ENCODE measurements at places on chromosomes 1 and 21.

DNA sequence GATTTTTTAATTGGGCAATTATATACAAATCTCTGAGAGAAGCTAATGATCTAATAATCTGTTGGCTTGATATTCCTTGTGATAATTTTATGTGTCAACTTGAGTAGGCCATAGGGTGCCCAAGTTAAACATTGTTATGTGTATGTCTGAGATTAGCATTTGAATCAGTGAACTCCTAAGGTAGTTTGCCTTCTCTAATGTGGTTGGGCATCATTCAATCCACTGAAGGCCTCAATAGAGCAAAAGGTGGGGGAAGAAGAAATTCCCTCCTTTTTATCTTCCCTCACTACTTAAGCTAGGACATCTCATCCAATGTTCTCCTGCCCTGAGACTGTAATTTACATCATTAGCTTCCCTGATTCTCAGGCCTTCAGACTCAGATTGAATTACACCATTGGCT is 394.5 kb downstream of the LMO4 start:
- no peak for DNase-seq

GRCh38 chr1:84415396-84415795 is 17.1 kb downstream of the DNASE2B start:
- DNase-seq = no peak

GRCh38 chr1:39407896-39408640 is 83.4 kb upstream of the BMP8A start:
- peak; percentile 46 for DNase-seq

GRCh38 chr1:8450312-8450711 is 132.4 kb downstream of the SLC45A1 start:
- DNase-seq = no peak

DNA sequence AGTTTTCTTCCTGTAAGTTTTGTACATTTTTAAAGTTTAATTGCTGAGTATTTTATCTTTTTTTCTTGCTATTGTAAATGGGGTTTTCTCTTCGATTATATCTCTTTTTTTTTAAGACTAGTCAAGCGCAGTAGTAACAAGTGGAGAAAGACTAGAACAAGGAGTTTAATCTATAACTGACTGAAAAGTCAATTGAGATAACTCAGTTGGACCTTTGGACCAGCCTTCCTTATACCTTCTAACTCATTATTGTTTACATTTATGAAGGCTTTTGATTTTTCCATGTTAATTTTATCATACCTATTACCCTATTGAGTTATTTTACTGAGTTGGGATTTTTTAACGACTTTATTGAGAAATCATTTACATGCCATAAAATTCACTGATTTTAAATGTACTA is 81.2 kb downstream of the SMYD3 start:
- no peak for DNase-seq

DNA sequence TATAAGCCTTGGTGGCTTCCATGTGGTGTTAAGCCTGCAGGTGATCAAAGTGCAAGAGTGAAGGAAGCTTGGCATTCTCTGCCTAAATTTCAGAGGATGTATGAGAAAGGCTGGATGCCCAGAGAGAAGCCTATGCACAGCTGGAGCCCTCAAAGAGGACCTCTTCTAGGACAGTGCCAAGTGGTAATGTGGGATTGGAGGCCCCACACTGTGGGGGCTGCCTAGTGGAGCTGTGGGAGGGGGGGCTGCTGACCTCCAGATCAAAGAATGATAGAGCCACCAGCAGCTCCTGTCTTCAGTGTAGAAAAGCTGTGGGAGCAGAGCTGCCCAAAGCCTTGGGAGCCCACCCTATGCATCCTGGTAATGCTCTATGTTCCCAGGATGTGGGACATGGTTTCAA is 1512.7 kb upstream of the TPTE start:
- DNase-seq = no peak

DNA sequence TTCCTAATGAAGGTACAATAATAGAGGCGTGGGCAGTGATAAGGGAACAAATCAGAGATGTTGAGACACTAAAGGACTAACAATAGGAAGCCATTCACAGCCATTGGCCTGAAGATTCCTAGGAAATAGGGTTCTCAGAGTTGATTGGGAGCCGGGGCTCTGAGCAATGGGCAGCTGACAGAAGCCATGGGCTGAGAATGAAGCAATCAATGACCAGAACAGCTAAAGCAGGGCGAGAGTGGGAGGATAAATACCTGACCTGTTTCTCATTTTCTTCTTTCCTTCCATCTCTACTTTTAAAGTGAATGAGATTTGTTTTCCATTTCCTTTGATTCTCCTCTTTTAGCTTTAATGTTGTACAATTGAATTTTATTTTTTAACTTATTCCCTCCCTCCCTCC is 774.7 kb upstream of the ADGRL4 start:
- no peak for DNase-seq

DNA sequence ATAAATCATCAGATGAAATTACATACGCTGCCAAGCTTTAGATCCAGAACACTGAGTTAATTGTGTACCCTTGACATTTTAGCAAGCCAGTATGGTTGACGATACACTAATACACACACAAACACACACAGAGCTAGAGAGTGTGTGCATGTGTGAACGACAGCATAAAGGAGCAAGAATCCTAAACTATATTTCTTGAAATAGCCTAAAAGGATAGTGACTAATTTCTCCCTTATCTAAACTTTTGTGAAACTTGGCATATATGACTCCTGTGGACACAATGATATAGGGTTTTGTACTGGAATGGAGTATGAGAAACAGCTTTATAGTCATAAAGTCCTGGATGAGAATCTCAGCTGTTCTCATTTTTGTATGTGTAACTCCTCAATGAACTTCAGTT is 65.1 kb upstream of the DMRTA2 start:
- DNase-seq = no peak

- no peak for DNase-seq
Measured at GRCh38 chr1:192147696-192148095, 10.6 kb upstream of the RGS18 start.

DNA sequence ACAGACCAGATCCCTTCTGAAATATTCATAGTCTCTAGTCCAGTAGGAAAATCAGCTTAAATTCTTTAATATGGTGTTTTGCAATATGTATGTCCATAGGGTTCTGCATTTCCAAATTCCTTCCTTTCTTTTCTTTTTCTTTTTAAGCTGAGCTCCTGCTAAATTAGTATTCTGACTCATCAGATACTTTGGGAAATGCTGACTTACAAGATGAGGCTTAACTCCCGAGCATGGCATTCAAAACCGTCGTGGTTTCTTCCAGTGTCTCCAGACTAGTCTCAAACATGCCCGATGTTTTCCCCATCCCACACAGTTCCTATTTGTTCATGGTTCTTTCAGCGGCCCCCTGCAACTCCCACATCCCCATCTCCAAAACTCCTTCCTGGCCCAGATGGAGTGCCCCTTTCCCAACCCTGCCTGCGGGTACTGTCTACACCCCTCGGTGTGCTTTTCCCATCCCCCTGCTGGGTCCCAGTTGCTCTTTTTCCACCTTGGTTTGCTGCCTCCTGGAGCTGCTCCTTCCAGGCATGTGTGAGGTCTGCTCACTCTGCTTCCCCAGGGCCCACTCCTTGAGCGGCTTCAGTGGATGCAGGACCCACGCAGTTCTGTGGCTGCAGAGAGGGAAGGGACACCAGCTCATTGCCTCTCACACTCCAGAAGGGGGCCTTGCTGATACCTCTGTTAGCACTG is 19.5 kb upstream of the ETV3 start:
- DNase-seq = no peak

DNA sequence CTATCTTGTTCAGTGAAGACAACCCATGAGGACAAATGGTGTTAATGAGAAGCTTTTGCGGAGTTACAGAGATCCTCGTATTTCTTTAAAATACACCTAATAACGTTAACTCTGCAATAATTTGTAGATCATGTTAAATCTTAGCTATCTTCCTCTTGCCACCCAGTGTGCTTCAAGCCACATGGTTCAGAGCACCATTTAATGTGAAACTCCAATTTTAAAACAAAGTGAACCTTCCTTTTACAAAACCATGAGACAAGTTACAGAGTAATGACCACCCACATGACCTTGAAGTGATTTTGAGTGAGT is 1.7 kb upstream of the KCNE2 start:
- DNase-seq = no peak

GRCh38 chr21:16504766-16505165 is 775.0 kb downstream of the USP25 start:
- peak; percentile 53 for DNase-seq

GRCh38 chr1:9646037-9646436 is 5.5 kb upstream of the PIK3CD start:
- no peak for DNase-seq

- peak; percentile 67 for DNase-seq
Measured at GRCh38 chr1:242454262-242455051, 70.0 kb downstream of the PLD5 start.

- DNase-seq = no peak
Measured at GRCh38 chr1:217484871-217485270, 146.0 kb downstream of the GPATCH2 start.

- DNase-seq = peak; percentile 59
Measured at GRCh38 chr21:37700641-37701202, 215.5 kb downstream of the KCNJ6 start.

- no peak for DNase-seq
Measured at GRCh38 chr1:1202831-1203560, 3.4 kb downstream of the TNFRSF18 start.

GRCh38 chr1:32990887-32991286 is 26.3 kb upstream of the RNF19B start:
- DNase-seq = no peak

GRCh38 chr1:230174041-230174440 is 107.0 kb downstream of the GALNT2 start:
- no peak for DNase-seq

- DNase-seq = no peak
Measured at GRCh38 chr21:38921511-38922251, 116.0 kb downstream of the ETS2 start.

DNA sequence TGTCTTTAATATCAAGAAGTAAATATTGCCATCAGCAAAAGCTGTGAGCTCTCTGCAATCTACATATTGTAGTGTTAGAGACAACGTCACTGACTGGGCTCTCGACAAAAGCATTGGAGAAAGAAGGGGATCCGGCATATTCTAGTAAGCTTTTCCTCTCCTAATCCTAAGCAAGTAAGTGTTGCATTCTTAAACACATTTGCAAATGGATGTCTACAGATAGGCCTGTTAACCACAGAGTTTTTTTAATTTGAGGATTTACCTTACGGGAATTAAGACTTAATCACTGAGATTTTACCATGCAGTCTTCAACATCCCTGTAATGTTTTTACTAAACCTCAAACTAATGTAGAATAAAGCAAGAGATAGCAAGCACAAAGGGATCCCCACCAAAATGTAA is 426.5 kb upstream of the CAMK1G start:
- no peak for DNase-seq

GRCh38 chr1:119739150-119739549 is 27.4 kb downstream of the PHGDH start:
- no peak for DNase-seq

DNA sequence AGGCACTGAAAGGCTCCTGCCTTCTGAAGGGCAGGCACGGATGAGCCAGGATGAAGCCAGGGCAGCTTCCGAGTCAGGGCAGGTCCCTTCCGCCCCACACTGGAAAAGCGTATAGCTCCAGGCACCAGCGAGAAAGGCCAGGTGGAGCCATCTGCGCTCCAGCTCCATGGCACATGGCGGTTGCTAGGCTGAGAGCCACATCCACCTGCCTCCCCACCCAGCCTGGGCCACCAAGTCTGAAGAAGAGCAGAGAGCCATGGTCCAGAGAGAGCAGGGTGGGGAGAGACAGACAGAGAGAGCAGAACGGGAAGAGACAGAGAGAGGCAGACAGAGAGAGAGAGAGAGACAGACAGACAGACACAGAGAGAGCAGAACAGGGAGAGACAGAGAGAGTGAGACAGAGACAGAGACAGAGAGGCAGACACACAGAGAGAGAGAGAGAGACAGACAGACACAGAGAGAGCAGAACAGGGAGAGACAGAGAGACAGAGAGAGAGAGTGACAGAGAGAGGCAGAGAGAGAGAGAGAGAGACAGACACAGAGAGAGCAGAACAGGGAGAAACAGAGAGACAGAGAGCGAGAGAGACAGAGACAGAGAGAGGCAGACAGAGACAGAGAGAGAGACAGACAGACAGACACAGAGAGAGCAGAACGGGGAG is 5.2 kb downstream of the FNDC10 start:
- DNase-seq = no peak

- DNase-seq = no peak
Measured at GRCh38 chr1:66685265-66685664, 67.0 kb upstream of the DYNLT5 start.

DNA sequence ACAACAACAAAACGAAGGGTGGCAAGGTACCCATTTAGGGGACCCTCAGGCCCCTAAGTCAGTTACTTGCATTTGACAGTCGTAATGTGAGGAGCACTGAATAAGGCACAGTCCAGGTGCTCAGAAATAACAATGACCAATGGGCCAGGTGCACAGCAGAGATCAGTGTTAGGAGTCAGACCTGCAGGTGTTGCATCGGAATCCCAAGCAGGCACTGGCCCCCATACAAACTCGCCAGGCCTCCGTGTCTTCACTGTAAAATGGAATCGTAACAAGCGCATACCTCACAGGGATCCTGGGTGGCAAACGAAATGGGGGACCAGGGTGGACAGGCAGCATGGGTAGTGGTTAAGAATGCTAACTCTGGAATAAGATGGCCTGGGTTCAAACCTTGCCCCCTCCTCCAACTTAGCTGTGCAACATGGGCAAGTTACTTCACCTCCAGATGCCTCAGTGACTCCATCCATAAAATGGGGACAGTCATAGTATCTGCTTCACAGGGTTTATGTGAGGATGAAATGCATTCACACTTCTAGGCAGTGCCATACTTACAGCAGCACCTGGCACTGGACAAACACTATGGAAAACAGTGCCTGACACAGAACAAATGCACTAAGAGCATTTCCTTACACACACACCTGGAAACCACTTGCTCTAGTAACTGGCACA is 20.2 kb downstream of the RCAN1 start:
- no peak for DNase-seq

- no peak for DNase-seq
Measured at GRCh38 chr1:150152182-150152536, 2.4 kb downstream of the PLEKHO1 start.

- DNase-seq = peak; percentile 64
Measured at GRCh38 chr1:245878585-245878984, 628.5 kb downstream of the SMYD3 start.

- no peak for DNase-seq
Measured at GRCh38 chr1:154413177-154413783, 8.1 kb downstream of the IL6R start.

Data from muscle of leg (tissue), 16 donors.